Mammary microvascular endothelial cell (primary cell): ENCODE measurements at places on chromosomes 6 and 20. TPM values are rescaled to one million over a fixed set of nuclear protein-coding genes. Genes with fewer than 3 reads are reported as not detected.

Gene MLN
- not detected in 2 replicates for total RNA-seq

Gene RUNX2
- 0.69 TPM in 1 of 2 replicates, not detected in the other for total RNA-seq

Gene SLC52A3
- 0.59 and 0.80 TPM in 2 replicates for total RNA-seq

Gene BTN1A1
- total RNA-seq: not detected in 2 replicates

Gene TGM3
- not detected in 2 replicates for total RNA-seq

Gene COX4I2
- total RNA-seq: not detected in 2 replicates

Gene AGER
- 0.59 and 1.3 TPM in 2 replicates for total RNA-seq

Gene ARMC12
- total RNA-seq: not detected in 2 replicates

Gene SPDEF
- total RNA-seq: not detected in 2 replicates

Gene DDAH2
- total RNA-seq: 90.3 and 106 TPM in 2 replicates

Gene MEI4
- not detected in 2 replicates for total RNA-seq

Gene LTA
- total RNA-seq: 0.13 TPM in 1 of 2 replicates, not detected in the other

Gene DEFB124
- total RNA-seq: not detected in 2 replicates

Gene TRAPPC3L
- 0.10 TPM in 1 of 2 replicates, not detected in the other for total RNA-seq

Gene TLDC2
- not detected in 2 replicates for total RNA-seq

Gene EMILIN3
- 0.05 TPM in 1 of 2 replicates, not detected in the other for total RNA-seq

Gene PARD6B
- total RNA-seq: under 0.01 and 0.13 TPM in 2 replicates

Gene NECAB3
- 1.7 and 3.5 TPM in 2 replicates for total RNA-seq

Gene MPIG6B
- not detected in 2 replicates for total RNA-seq
